ENCODE measurements at places on chromosomes 13 and 19.
A peak's percentile ranks its signal among the peaks of the same experiment; 100 is the strongest.

DNA sequence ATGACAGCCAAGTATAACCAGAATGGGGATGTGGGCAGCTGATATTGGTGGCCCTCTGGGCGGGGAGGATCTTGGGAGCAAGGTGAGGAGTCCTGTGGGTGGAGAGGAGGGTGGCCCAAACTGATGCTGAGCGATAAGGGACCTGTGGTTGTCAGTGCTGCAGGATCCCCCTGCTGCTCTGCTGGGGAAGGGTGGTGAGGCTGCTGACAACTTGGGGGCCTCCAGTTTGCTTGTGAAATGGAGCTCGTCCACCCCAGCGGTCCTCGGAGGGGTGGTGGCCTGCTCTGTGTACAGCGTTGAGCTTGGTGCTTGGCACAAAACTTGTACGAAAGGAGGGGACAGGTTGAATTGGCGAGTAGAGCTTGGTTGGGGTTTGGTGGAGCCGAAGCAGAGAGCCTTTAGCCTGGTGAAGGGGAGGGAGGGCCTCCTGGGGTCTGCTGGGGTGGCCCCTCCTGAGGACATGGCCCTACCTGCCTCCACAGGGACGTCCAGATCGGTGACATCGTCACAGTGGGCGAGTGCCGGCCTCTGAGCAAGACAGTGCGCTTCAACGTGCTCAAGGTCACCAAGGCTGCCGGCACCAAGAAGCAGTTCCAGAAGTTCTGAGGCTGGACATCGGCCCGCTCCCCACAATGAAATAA, 2.9 kb downstream of the RPS11 start:
- no peak for DNase-seq

GRCh38 chr19:2312820-2313501, 5.0 kb upstream of the LINGO3 start:
- no peak for DNase-seq

GRCh38 chr19:53530622-53531021, 7.3 kb upstream of the ZNF331 start:
- no peak for DNase-seq

- no peak for DNase-seq
These were observed 1029.0 kb downstream of the EFNB2 start for GRCh38 chr13:105506463-105506862.

DNA sequence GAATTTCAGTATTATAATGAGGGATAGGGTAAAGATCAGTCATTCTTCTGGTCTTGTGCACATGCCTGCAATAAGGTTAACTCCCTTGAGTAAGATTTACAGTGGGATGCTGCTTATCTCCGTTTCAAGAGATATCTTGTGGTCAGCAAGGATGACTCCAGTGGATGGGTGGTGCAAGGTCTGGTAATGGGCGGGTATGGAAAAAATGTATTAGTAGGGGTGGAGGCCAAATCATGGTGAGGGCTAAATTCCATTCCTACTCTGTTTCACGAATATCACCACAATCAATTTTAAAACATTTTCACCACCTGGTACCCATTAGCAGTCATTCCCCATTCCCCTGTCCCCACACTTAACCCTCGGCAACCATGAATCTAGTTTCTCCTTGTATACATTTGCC, 40.6 kb downstream of the CCDC122 start:
- no peak for DNase-seq

GRCh38 chr19:38152461-38153379, 71.3 kb downstream of the DPF1 start:
- DNase-seq = no peak

- no peak for DNase-seq
These were observed 64.9 kb downstream of the TEX29 start for GRCh38 chr13:111385183-111385857.

DNA sequence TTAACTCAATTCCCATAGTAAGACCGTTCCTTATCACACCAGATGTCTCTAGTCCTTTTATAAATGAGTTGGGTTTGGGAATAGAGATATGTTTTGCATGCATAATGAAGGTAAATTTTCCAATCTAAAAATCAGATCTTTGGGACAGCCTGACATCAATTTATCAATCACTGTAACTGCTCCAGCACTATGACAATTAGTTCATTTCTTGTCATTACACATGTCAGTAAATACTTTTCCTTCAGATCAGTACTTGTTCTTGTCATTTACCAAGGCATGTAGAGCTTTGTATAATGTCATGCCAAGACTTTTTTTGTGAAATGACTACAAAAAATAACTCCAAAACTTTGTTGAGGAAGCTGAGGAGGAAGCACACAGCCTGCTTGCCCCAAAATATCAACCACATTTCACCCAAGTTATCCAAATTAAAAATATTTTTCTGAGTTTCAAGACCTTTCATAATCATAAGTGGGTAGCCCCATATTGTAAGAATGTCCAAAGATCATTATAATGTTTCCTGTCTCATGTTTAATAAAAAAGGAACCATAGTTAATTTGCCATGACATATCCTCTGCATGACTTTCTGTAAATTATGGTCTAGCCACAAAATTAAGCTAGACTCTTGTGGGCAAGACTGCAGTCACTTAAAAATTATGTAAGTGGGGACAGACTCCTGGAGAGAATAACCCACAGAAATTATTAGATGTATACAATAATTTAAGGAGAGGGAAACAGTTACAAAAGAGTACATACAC, 586.8 kb downstream of the TBC1D4 start:
- DNase-seq = no peak

DNA sequence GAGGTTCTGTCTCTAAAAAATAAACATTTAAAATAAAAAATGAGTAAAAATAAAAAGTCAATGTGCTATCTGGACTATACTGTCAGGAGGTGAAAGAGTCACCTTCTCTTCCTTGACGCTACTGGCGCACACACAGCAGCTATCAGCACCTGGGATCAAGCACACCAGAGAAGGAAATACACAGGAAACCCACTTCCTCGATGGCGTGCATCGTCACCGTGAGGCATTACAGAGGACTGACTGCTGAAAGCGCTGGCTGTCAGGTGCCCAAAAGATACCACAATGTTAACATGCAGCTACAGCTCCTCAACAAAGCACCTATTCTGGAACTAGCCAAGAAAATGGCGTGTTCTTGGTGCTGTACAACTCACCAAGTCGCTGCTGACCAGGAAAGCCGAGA, 6.1 kb downstream of the SLC35E1 start:
- DNase-seq = peak; percentile 39

GRCh38 chr13:67833564-67833963, 603.4 kb upstream of the PCDH9 start:
- DNase-seq = no peak

DNA sequence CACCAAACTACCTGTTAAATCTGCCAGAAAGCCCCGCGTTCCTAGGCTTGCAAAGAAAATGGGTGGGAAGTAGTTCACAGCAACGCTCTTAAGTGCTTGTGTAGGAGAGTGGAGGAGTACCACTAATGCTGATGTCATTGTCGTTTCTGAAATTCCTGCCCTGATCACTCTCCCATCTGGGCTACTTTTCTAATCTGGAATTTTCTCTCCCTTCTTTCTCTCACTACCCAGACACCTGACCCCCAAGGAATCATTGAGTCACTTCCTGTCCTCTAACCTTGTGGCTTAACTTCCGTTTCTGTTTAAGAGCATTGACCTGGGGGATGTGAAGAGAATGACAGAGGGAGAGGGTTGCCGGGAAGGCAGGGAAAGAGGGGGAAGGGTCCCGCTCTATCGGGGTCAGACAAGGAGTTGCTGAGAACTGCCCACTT, 98.7 kb downstream of the STARD13 start:
- no peak for DNase-seq

DNA sequence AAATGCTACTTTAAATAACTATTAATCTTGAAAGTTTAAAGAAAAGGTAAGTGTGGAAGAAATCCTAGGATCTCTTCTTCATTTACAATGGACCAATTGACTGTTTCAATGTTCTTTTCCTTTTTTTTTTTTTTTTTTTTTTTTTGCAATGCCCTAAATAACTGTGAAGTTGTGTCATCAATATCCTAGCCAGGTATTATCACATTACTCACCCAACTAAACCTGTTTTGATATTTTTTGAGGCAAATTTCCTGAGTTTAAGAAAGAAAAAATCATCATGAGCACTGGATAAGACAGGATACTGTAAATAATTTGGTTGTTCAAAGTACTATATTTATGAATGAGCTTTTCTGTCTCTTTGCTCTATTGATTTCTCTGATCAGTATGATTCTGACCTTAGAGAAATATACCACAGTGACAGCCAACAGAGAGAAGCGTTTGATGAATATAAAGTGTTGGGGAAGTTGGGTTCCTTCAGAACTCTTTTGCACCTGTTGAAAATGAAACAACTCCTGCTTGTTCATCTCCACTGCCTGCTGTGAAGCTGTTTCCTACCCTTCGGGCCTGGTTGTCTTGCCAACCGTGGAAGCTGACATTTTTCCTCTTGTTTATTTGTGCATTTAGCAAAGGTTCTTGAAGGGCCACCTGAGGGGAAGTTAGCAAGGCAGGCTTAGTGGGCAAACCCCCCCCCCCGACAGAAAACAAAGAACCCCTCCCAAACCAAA, 1220.5 kb upstream of the SLC10A2 start:
- DNase-seq = no peak

- no peak for DNase-seq
These were observed 13.6 kb upstream of the ZNF765 start for GRCh38 chr19:53381376-53381775.

GRCh38 chr13:110433014-110433413, 125.9 kb downstream of the COL4A2 start:
- DNase-seq = no peak

- no peak for DNase-seq
These were observed 5.7 kb upstream of the CDC42EP5 start for GRCh38 chr19:54478677-54479266.

DNA sequence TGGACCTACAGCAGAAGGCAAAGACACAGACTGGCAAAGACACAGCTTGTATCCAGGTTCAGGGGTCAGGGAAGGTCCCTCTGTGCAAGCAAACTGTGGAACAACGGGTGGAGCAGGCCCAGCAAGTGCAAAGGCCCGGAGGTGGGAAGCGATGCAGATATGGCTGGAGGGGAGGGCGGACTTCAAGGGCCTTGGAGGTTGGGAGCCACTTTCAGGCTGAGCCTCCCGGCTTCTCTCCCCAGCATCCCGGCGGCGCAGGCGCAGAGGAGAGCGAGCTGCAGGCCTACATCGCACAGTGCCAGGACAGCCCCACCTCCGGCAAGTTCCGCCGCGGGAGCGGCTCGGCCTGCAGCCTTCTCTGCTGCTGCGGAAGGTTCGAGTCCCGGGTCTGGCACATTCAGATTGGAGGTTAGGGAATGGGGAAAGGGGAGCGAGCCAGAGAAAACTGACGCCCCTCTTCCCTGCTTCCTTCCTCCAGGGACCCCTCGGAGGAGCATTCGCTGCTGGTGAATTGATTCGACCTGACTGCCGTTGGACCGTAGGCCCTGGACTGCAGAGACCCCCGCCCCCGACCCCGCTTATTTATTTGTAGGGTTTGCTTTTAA, 2.1 kb upstream of the PNPLA6 start:
- DNase-seq = no peak

GRCh38 chr19:8503510-8503909, 1.1 kb upstream of the PRAM1 start:
- no peak for DNase-seq

GRCh38 chr13:113001241-113002140, 32.5 kb downstream of the MCF2L start:
- no peak for DNase-seq

DNA sequence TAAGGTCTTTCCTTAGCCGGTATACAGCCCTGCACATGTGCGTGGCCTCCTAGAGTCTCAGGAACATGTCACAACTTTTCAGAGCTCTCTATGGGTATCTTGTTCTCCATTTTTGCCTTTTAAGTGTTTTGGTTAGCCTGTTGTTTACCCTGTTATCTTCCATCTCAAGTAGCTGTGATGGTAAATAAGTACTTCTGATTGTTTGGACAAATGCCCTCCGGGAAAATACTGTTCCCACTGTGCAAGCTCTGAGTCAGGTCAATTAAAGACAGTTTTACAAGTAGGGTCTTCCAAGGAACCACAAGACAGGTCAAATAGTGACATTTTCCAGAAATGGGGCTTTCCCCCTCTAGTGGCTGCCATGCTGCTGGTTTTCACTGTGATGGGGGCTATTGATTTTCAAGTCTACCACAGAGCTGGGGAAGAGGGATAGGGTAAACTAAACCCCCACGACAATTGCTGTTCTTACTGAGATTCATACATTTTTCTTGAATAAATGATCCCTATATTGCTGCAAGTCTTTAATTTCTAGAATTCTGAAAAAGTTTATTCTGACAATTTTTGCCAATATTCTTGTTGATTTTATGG, 109.5 kb downstream of the TM9SF2 start:
- DNase-seq = no peak

GRCh38 chr13:40622246-40622645, 44.2 kb downstream of the FOXO1 start:
- DNase-seq = no peak

DNA sequence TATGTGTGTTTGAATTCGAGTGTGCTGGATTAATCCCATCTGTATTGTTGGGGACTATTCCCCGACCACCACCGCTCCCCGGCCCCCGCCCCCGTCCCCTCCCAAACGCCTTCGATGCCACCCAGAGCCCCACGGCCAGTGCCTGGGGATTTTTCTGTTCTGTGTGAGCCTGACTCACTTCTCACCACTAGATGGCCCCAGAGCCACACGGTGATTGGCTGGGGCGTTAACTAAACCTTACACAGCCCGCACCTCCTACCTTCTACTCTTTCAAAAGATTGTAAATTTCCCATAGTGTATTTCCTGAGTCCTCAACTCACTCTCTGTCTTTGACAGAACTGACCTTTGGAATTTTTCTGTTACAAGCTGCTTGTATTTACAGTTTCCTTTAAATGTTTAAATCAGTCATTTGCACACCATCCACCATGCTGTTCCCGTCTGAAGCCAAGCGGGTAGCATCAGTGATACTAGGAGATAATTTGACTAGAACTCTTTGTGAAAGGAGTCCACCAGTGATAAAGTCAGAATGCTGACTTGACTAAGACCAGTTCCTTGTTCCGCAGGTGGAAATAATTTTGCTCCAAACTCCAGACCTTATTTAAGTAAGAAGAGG, 61.4 kb downstream of the RFX2 start:
- peak; percentile 53 for DNase-seq

- no peak for DNase-seq
These were observed 33.3 kb downstream of the BLOC1S3 start for GRCh38 chr19:45211751-45212381.

DNA sequence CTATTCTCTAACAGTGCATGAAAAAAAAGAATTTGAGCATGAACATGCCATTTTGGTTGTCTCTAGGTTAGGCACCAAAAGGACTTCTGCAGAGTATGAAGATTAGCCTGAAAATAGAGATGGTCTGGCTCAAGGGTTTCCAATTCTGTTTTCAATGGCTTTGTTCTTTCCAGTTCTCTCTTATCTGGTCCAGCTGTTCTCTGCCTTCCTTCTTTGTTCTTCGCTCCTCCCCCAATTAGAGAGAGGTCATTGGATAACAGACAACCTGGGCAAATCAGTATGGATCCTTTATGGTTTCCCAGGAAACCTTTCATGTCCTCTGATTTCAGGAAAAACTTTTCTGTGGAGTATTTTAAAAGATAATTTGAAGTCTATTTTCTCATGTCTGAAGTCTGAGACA, 623.4 kb downstream of the PCDH17 start:
- no peak for DNase-seq
